ENCODE measurements at places on chromosomes 1 and 21.

- DNase-seq: no peak
These were observed 18.0 kb upstream of the FGGY start for GRCh38 chr1:59278780-59279354.

GRCh38 chr21:35336534-35336933 lies 287.4 kb upstream of the RUNX1 start:
- DNase-seq: no peak

DNA sequence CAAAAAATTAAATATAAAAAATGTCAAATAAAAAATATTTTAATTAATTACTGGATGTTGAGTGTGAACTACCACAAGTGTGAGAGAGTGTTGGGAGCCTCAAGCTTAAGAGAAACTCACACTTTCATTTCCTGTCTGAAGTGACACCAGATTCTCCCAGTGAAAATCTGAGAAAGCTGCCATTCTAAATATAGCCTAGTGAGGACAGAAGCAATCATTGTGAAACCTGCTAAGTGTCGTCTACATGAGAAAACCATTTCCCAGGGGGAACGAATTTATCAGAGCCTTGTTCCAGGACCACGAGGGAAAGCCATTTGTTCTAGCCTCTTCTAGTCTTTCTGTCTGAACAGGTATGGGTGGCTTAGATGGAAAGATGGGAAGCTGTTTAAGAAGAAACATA lies 329.3 kb upstream of the PRMT6 start:
- DNase-seq: no peak

GRCh38 chr1:75615613-75616435 lies 4.9 kb upstream of the SLC44A5 start:
- DNase-seq: peak; percentile 1

DNA sequence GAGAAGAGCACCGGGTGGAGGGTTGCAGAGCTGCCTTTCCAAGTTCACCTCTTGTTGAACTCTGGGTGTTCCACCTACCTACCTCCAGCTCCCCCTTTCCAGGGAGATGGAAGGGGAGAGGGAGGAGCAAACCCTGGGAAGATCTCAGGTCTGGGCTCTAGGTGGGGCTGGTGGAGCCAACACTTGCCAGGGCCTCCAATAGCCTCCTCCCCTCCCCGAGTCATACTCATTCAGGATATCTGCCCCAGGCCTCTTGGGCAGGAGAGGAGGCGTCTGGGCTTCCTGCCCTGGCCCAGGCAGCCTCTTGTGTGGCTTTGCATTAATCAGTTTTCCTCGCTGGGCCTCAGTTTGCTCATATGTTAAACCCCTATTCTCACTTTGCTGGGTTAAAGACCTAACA lies 13.4 kb downstream of the RAP1GAP start:
- DNase-seq: peak; percentile 36

- DNase-seq: no peak
These were observed 356.8 kb downstream of the RRAGC start for GRCh38 chr1:38502758-38503157.

- no peak for DNase-seq
These were observed 248.0 kb downstream of the S1PR1 start for GRCh38 chr1:101484689-101485338.

DNA sequence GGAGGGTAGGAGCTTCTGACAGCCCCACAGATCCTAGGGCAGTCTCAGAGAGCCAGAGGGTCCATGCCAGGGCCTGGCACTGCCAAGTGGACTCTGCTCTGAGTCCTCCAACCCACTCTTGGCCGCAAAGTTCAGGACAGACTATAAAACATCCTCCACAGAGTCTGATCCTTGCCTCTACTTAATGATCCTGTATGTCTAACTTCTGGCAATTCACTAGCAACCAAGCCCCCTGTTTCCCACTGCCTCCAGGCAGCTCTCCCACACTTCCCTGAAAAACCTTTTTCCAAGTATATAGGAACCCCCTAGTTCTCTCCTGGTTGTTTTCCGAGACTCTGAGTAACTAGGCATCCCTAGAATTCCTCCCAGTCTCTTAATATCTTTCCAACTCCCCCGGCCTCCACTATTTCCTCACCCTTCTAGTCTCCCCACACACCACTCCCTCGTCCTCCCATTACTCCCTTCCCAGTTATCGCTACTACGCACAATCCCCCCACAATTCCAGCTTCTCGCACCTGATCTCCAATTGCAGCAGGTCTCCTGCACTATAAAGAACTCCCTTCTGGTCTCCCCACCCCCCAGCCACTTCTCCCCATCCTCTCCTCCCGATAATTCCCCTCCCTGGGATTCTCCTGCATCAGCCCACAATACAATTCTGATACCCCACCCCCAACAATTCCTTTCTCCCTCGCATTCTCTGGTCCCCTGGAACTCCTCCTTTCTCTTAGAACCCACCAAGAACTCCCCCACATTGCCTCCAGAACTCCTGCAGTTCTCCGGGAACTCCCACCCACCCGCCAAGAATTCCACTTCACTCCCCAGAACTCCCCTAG lies 574 bp downstream of the IGSF9 start:
- no peak for DNase-seq

- no peak for DNase-seq
These were observed 29.4 kb downstream of the NENF start for GRCh38 chr1:212461916-212462660.

- DNase-seq: peak; percentile 3
These were observed 1526.1 kb downstream of the KCNT2 start for GRCh38 chr1:195082183-195082582.

DNA sequence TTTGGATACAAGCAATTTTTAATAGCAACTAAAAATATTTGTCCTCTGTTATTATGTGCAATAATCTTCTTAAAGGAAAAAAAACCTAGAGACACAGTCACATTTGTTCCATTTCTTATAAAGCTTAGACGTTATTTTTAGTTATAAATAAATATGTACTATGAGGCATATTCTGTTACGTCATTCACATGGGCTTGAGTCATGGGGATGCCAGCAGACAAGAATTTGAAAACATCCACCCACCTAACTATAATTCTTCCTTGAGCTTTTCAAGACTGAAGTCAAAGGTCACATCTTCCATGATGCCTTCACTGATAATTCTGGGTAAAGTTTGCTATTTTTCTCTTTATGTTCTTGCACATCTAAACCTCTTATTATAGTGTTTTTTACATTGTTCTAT lies 268.8 kb downstream of the KCTD3 start:
- peak; percentile 42 for DNase-seq

GRCh38 chr1:84753516-84754385 lies 63.5 kb upstream of the SSX2IP start:
- DNase-seq: peak; percentile 49

GRCh38 chr1:186014370-186015037 lies 280.3 kb downstream of the HMCN1 start:
- no peak for DNase-seq

GRCh38 chr1:27736252-27736651 lies 10.5 kb downstream of the FAM76A start:
- no peak for DNase-seq

Data from A172 (cell line).